ENCODE measurements at places on chromosomes 5 and 9.

DNA sequence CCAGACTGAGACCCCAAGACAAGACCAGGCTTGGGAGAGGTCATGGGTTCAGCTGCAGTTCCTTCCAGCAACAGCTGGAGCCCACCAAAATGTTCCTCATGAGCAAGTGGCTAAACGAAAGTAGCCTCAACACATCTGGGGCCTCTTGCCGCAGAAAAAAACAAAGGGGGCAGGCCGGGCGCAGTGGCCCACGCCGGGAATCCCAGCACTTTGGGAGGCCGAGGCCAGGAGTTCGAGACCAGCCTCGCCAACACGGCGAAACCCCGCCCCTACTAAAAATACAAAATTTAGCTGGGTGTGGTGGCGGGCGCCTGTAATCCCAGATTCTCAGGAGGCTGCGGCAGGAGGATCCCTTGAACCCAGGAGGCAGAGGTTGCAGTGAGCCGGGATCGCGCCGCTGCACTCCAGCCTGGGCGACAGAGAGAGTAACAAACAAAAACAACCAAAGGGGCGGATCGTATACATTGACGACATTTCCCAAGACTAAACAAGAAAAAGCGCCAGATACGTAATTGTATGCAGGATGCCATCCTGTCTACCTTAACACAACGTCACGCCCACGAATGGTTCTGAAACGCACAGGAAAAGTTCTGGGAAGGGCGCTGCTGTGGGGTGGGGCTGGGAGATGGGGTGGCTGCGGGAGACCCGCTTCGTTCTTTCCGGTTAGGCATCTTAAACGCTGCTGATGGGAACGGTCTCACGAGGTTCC lies 1.7 kb downstream of the INPP5E start:
- DNase-seq: no peak

GRCh38 chr5:81767938-81768337 lies 17.0 kb upstream of the SSBP2 start:
- DNase-seq: no peak

DNA sequence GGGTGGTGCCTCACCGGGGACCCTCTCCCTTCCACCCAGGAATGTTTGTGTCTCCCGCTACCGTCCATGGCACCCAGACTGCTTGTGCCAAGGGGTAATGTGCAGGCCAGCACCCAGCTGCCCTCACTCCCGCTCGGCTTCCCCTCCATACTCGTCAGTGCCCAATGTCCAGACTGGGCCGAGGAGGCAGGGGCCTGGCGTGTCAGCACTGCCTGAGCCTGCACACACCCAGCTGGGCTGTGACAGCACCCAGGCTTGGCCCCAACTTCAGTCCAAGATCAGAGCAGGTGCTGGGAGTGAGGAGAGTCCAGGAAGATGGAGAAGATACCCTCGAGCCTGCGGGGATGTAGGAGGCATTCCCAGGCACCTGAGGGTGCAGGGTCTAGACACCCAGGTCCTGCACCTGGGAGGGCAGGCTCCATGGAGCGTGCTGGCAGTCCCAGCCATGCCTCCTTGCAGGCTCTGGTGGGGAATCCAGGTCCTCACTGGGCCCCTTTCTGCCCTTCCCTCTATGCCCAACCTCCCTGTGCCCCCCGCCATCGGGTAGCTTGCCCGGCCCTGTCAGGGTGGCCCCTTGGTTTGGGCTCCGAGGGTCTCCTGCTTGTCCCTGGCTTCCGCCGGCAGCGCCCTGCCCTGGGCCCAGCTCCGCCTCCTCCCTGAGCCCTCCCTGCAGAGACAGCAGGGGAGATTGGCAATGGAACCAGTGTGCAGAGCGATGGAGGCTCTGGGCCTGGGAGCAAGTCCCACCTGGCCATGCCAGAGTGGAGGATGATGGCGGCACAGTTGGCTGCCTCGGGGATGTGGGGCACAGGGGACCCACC lies 250.8 kb upstream of the EDIL3 start:
- DNase-seq: no peak

- no peak for DNase-seq
Measured at GRCh38 chr9:91882627-91883026, 67.4 kb downstream of the ROR2 start.

DNA sequence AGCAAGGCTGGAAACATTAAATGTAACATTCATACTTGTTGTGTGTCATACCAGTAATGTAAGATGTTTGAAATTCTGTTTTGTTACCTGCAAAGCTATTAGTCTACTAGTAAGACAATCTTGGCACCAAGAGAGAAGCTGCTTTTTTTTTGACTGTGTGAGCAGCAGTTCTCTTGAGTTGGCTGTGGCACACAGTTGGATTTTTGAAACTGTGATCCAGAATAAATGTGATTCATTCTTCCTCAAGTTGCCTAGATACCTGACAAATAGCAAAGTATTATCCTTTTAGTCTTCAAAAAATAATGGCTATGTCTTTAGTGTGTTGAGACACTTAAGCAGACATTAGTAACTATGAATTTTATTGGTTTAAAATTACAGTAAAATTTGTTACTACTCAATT lies 57.2 kb upstream of the HAPLN1 start:
- DNase-seq: no peak

DNA sequence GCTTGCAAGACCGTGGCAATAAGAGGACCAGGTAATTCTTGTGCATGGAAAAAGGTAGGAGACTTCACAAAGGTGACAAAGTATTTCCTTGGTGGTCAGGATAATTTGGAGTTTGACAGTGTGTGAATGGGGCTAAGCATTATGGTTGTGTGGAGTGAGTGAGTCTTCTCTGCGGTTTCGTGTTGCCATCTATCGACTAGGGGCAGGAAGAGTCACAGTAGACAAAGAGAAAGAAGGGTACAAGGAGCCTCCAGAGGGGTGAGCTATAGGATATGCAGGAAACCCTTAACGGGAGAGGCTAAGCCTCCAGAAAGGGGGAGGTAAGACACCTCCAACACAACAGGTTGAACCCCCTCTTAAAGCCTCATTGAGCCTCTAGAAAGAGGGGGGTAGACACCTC lies 64.0 kb upstream of the RANBP6 start:
- DNase-seq: no peak

- no peak for DNase-seq
Measured at GRCh38 chr9:73371801-73372200, 220.1 kb downstream of the ANXA1 start.

GRCh38 chr9:101388507-101388993 lies 3.7 kb upstream of the BAAT start:
- DNase-seq: no peak

- no peak for DNase-seq
Measured at GRCh38 chr5:169142264-169142970, 158.5 kb downstream of the SLIT3 start.

- no peak for DNase-seq
Measured at GRCh38 chr5:6950250-6950649, 237.0 kb downstream of the TENT4A start.

DNA sequence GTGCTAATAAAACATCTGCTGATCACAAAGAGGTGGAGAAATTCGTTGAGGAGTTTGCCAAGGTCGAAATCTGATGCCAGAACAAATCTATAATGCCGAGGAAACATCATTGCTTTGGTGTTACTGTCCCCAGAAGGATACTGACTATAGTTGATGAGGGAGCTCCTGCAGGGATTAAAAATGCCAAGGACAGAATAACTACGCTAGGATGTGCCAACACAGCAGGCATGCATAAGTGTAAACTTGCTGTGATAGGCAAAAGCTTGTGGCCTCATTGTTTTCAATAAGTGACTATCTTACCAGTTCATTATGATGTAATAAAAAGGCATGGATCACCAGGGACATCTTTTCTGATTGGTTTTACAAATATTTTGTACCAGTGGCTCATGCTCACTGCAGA lies 66.8 kb upstream of the ADCY2 start:
- DNase-seq: no peak

DNA sequence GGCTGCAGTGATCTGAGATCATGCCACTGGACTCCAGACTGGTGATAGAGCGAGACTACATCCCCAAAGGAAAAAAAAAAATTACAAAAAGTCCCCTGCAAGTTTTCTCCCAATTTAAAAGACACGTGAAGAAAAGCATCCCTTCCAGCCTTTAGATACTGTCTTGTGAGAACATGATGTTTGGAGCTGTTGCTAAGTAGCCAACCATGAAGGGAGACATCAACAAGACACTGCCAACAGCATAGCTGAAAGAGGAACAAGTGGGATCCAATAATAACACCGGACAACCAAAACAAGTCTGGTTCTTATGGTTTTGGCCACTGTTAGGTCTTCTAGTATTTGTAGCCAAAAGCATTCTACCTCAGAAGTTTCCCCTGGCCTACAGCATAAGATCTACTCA lies 118.9 kb upstream of the CCDC180 start:
- no peak for DNase-seq

GRCh38 chr9:113564498-113565237 lies 101.1 kb downstream of the RGS3 start:
- no peak for DNase-seq

DNA sequence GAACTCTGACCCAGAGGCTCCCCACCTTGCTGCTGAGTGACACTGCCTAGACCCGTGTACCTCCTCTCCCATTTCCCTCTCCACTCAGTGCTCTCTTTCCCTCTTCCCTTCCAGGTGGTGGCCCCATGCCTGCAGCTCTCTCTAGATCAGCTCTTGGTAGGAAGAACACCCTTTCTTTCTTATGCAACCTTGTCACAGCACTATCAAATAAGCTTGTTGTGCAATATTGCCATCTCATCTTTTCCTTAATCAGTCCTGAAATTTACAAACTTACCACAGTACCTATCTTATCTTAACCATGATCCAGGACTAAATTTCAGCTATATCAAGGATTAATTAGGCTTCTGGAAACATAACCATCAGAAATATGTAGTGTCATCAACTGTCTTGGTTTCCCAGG lies 88.6 kb downstream of the ZFAND5 start:
- DNase-seq: no peak

DNA sequence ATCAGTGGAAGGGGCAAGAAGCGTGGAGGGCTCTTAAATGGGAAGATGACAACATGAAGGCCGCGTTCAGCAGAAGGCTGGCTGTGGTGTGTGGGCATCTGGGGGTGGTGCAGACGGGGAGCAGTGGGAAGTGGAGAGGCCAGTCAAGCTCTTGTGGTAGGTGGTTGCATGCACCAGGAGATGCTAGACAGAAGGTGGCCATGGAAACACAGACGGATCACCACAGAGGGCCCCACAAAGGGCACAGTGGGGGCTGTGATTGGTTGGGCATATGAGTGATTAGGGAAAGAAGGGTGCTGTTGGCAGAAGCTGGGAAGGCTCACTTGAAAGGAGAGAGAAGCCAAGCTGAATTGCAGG lies 14.7 kb downstream of the MTMR12 start:
- DNase-seq: no peak

DNA sequence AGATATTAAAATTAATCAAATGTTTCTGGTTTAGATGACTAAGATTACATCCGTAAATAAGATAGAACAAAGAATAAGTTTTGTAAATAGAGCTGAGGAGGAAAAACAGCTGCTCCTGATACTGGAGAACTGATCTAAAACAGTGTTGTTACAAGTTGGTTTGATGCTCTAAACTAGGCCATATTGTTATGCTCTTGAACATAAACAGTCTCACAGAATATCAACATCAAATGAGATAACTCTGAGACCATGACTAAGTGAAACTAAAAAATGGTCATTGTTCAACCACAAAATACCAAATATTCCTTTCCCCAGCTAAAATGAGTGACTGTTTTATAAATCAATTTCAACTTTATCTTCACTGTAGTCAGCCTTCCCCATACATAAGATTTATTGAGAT lies 16.5 kb upstream of the SRFBP1 start:
- DNase-seq: no peak

DNA sequence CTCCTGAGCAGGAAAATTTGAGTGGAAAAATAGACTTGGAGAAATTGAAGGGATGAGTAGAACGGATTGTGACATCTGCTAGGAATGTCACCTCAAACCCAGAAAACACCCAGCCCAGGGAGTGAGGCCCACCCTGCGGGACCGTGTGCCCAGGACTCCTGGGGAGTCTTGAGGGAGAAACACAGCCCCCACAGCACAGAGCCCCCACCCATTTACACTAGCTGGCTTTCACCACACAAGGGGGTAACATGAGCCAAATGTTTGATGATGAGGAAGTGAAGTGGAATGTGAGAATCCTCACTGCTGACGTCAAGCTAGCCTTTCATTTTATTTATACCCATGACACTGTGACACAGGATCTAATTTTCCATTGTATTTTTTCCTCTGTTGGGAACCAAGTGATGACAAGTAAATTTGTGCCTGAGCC lies 42.8 kb upstream of the PDE8B start:
- DNase-seq: no peak

Data from stimulated activated CD8-positive, alpha-beta memory T cell treated with anti-CD3 and anti-CD28 coated beads, Interleukin-4, amount 100 ng/mL, for 4 hours (primary cell).